T-helper 17 cell (primary cell): ENCODE measurements at places on chromosomes 1 and 21.

- peaks cover 16% of the 10 kb centered on the region for H3K36me3 ChIP-seq
- H3K4me1 ChIP-seq = peaks cover 26% of the 10 kb centered on the region
- H3K27ac ChIP-seq = peak overlapping the region; percentile 100
- H3K4me3 ChIP-seq = no peak overlapping the region
Measured at GRCh38 chr1:154270833-154271232, 1.6 kb upstream of the HAX1 start.

DNA sequence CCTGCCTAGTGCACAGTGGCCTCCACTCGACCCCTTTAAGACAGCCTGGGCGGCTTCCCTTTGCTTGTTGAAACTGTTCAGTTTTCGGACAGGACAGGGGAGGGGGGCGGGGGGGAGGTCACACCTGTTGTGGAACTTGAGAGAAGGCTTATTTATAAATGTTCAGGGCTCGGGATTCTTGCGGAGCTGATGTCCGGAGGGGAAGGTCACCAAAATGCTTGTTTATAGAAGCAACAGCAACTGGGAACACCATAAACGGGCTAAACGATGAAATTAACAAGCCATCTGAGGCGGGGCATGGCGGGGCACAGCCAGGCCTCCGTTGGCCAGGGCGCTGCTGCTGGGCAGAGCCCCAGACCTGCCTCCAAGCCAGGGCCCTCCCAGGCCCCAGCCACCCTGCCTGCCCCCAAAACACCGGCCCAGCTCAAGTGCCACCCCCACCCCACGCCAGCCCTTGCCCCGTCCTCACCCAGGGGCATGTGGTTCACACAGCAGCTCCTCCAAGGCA lies 59.8 kb upstream of the CASZ1 start:
- H3K4me3 ChIP-seq = no peak overlapping the region
- H3K27me3 ChIP-seq = peaks cover 13% of the 10 kb centered on the region
- peaks cover 3% of the 10 kb centered on the region for H3K36me3 ChIP-seq
- H3K27ac ChIP-seq = no peak overlapping the region

- no peak overlapping the region for H3K27ac ChIP-seq
- peaks cover 13% of the 10 kb centered on the region for H3K4me1 ChIP-seq
- H3K4me3 ChIP-seq = no peak overlapping the region
- DNase-seq = no peak
- H3K27me3 ChIP-seq = no peaks in the 10 kb centered on the region
Measured at GRCh38 chr1:77051425-77051824, 167.8 kb downstream of the PIGK start.

DNA sequence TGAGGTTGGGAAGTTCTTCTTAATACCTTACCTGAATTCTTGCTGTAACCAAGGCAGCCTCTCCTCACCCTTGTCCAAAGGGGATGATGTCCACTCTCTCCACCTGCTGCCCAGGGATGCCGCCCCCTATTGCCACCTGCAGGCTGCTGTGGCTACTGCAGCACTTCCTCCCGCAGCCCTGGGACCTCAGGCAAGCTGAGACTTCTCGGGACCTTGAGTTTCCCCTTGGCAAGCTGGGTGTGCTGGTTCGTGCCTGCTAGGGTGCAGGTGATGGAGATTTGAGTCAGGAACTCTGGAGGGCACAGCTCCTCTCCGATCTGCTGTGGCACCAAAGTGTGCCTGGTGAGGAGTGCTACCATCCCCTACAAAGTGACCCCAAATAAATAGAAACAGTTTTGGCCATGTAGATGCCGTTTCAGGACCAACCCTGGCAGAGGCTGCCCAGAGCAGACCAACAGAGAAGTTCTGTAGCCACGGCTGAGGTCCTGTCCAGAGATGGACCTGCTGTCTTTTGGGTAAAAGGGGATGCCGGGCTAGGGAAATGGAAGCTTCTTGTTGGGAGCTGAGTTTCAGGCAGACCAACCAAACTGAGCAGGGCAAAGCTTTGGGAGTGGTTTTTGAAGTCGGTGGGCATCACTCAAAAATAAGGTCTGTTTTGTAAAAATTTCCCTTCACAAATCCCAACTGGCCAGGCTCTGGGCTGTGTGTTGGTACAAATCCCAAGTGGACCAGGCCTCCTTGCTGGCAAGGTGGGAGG lies 31.7 kb downstream of the RUNX3 start:
- H3K27me3 ChIP-seq = no peaks in the 10 kb centered on the region
- H3K4me1 ChIP-seq = peaks cover 32% of the 10 kb centered on the region
- H3K36me3 ChIP-seq = peaks cover 3% of the 10 kb centered on the region
- no peak for DNase-seq

- no peak overlapping the region for H3K27ac ChIP-seq
- no peak for DNase-seq
- H3K27me3 ChIP-seq = peaks cover 33% of the 10 kb centered on the region
- peaks cover 2% of the 10 kb centered on the region for H3K4me1 ChIP-seq
- H3K4me3 ChIP-seq = peak overlapping the region; percentile 19
Measured at GRCh38 chr1:109399326-109399957, 1.7 kb upstream of the SORT1 start.

- H3K36me3 ChIP-seq = peaks cover 12% of the 10 kb centered on the region
- H3K4me1 ChIP-seq = peaks cover 31% of the 10 kb centered on the region
- no peaks in the 10 kb centered on the region for H3K27me3 ChIP-seq
- peak overlapping the region; percentile 100 for H3K4me3 ChIP-seq
- no peak for DNase-seq
- H3K27ac ChIP-seq = peak overlapping the region; percentile 97
Measured at GRCh38 chr1:42847111-42847595, 740 bp downstream of the ZNF691 start.

- DNase-seq = no peak
- peak overlapping the region; percentile 93 for H3K27ac ChIP-seq
- H3K4me3 ChIP-seq = peak overlapping the region; percentile 83
Measured at GRCh38 chr1:155967341-155968050, 10.9 kb downstream of the ARHGEF2 start.

GRCh38 chr21:31255036-31255435 lies 89.0 kb downstream of the TIAM1 start:
- H3K27me3 ChIP-seq = no peaks in the 10 kb centered on the region
- H3K4me1 ChIP-seq = peaks cover 6% of the 10 kb centered on the region
- H3K27ac ChIP-seq = no peak overlapping the region
- H3K36me3 ChIP-seq = no peaks in the 10 kb centered on the region
- no peak for DNase-seq
- no peak overlapping the region for H3K4me3 ChIP-seq

GRCh38 chr1:51276286-51276685 lies 40.2 kb downstream of the RNF11 start:
- peaks cover 6% of the 10 kb centered on the region for H3K4me1 ChIP-seq
- no peaks in the 10 kb centered on the region for H3K27me3 ChIP-seq
- no peak overlapping the region for H3K27ac ChIP-seq
- DNase-seq = no peak

DNA sequence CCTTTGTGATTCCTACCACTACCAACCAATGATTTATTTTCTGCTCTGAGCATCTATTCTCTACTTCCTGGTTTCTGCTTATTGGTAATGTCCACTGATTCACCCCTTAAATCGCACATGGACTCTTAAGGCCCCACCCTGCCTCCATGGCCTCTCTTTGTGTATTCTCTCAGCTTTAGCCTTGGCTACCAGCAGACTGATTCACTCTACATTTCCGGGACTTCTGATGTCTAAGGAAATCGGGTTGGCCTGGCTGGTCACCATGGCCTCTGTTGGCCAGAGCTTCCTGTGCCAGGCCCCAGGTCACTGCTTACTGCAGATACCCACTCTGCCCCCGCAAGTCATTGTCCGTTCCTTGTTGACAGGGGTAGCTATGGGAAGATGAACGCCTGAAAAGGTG lies 40.9 kb downstream of the PDPN start:
- H3K27me3 ChIP-seq = peaks cover 29% of the 10 kb centered on the region
- no peak overlapping the region for H3K27ac ChIP-seq
- H3K4me1 ChIP-seq = no peaks in the 10 kb centered on the region
- H3K4me3 ChIP-seq = no peak overlapping the region
- no peak for DNase-seq

GRCh38 chr1:98887507-98887906 lies 117.2 kb downstream of the PLPPR5 start:
- H3K36me3 ChIP-seq = no peaks in the 10 kb centered on the region
- H3K4me1 ChIP-seq = no peaks in the 10 kb centered on the region
- H3K4me3 ChIP-seq = no peak overlapping the region
- no peaks in the 10 kb centered on the region for H3K27me3 ChIP-seq
- H3K27ac ChIP-seq = peak overlapping the region; percentile 24

GRCh38 chr1:34370748-34371147 lies 194.0 kb downstream of the C1orf94 start:
- no peak overlapping the region for H3K4me3 ChIP-seq
- no peak for DNase-seq
- H3K27me3 ChIP-seq = peaks cover 37% of the 10 kb centered on the region
- H3K4me1 ChIP-seq = no peaks in the 10 kb centered on the region

DNA sequence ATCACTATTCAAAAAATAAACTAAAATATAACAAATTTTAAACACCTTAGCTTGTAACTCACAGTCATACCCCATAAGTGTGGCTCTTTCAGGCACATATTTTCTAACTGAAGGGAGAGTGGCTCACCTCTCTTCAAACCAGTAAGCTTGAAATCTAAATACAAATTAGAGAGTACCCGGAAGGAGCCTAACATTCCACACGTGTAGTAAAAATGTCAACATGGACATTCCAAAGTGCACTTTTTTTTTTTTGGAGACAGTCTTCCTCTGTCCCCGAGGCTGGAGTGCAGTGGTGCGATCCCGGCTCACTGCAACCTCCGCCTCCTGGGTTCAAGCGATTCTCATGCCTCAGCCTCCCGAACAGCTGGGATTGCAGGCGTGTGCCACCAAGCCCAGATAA lies 275.6 kb upstream of the ADGRL2 start:
- H3K4me3 ChIP-seq = no peak overlapping the region
- DNase-seq = no peak
- H3K27me3 ChIP-seq = no peaks in the 10 kb centered on the region
- no peak overlapping the region for H3K27ac ChIP-seq
- no peaks in the 10 kb centered on the region for H3K4me1 ChIP-seq
- no peaks in the 10 kb centered on the region for H3K36me3 ChIP-seq

DNA sequence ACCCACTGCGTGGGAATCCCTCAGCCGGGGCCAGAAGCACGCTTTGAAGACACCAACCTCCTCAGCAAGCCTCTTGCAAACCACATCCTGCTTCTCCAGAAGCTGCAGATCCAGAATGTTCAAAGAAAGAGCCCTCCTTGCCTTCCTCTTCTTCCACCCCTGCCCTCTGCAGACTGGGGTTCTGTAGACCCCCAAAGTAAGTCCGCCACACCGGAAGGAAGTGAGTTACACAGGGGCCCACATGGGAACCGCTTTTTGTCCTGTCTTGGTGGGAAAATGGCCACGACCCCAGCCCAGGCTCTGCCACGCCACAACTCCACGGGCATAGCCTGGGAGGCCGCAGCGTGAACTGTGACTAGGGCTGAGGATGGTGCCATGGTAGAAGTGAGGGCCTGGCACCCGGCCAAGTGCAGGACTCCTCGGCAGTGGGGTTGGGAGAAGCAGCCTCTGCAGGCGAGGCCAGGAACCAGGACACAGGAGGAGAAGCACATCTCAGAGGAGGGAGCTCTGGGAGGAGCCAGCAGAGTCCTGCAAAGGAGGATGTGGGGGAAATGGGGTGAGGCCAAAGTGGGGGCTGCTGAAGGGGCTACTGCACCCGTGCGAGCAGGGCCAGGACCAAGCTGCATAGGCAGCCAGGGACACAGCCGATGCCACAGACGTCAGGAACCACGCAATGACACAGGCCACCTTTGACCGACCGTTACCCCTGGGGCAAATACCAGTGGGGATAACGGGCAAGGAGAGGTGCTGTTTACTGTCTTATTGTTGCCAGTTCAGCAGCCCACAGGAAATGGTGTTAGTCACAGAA lies 30.9 kb downstream of the PDE9A start:
- no peaks in the 10 kb centered on the region for H3K36me3 ChIP-seq
- peaks cover 24% of the 10 kb centered on the region for H3K4me1 ChIP-seq

- DNase-seq = no peak
- no peaks in the 10 kb centered on the region for H3K27me3 ChIP-seq
- H3K27ac ChIP-seq = no peak overlapping the region
- H3K4me3 ChIP-seq = no peak overlapping the region
- H3K4me1 ChIP-seq = peaks cover 15% of the 10 kb centered on the region
- H3K36me3 ChIP-seq = peaks cover 6% of the 10 kb centered on the region
Measured at GRCh38 chr1:2404142-2404889, 8.0 kb downstream of the PEX10 start.

DNA sequence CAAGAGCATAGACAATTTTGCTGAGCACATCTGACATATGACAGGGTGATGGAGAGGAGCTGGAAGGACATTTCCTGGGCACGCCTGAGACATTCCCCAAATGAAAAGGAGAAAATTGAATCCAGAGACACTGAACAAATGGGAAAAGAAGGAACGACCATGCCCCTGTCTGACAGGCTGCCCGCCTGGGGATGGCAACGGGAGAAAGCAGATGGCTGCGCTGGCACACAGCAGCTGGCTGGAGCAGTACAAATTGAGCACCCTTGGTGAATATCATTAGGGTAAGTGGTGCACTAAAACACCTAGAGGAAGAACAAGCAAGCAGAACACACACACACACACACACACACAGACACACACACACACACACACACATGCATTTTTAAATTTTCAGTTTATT lies 174.3 kb upstream of the DUSP10 start:
- no peak overlapping the region for H3K27ac ChIP-seq
- no peak for DNase-seq
- H3K4me3 ChIP-seq = no peak overlapping the region
- H3K36me3 ChIP-seq = no peaks in the 10 kb centered on the region

GRCh38 chr1:114286179-114286578 lies 132.5 kb upstream of the SYT6 start:
- peaks cover 3% of the 10 kb centered on the region for H3K4me1 ChIP-seq
- no peaks in the 10 kb centered on the region for H3K27me3 ChIP-seq
- no peak for DNase-seq
- H3K27ac ChIP-seq = no peak overlapping the region

DNA sequence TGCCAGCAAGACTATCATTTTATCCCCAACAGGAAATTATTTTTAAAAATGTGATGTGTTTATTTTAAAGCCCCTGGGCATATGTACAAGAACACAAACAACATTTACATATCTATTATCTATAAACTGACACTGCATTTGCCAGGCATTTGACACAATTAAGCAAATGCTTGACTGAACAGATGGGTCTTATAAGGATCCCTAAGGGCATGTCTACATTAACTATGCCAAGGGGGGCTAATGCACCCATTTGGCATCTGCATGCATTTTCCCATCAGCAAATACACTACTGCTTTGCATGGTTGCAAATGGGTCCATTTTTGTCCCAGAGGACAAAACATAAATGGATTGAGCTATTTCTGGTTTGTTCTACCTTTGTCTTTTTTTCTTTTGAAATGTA lies 884.8 kb upstream of the B3GALT2 start:
- no peak overlapping the region for H3K27ac ChIP-seq
- H3K4me1 ChIP-seq = no peaks in the 10 kb centered on the region
- no peak overlapping the region for H3K4me3 ChIP-seq
- no peaks in the 10 kb centered on the region for H3K27me3 ChIP-seq

GRCh38 chr1:36285443-36286101 lies 20.6 kb upstream of the SH3D21 start:
- peak overlapping the region; percentile 71 for H3K27ac ChIP-seq
- peaks cover 12% of the 10 kb centered on the region for H3K4me1 ChIP-seq
- peaks cover 8% of the 10 kb centered on the region for H3K36me3 ChIP-seq
- no peaks in the 10 kb centered on the region for H3K27me3 ChIP-seq
- H3K4me3 ChIP-seq = no peak overlapping the region

- H3K27me3 ChIP-seq = peaks cover 4% of the 10 kb centered on the region
- DNase-seq = no peak
- peaks cover 2% of the 10 kb centered on the region for H3K36me3 ChIP-seq
- peak overlapping the region; percentile 100 for H3K27ac ChIP-seq
Measured at GRCh38 chr1:109111386-109112055, 2.4 kb upstream of the ELAPOR1 start.

GRCh38 chr1:63935143-63935542 lies 161.3 kb downstream of the ROR1 start:
- peaks cover 11% of the 10 kb centered on the region for H3K27me3 ChIP-seq
- no peak overlapping the region for H3K4me3 ChIP-seq
- DNase-seq = no peak
- no peak overlapping the region for H3K27ac ChIP-seq
